HEK293T (cell line): ENCODE measurements at places on chromosomes 13 and 19.

DNA sequence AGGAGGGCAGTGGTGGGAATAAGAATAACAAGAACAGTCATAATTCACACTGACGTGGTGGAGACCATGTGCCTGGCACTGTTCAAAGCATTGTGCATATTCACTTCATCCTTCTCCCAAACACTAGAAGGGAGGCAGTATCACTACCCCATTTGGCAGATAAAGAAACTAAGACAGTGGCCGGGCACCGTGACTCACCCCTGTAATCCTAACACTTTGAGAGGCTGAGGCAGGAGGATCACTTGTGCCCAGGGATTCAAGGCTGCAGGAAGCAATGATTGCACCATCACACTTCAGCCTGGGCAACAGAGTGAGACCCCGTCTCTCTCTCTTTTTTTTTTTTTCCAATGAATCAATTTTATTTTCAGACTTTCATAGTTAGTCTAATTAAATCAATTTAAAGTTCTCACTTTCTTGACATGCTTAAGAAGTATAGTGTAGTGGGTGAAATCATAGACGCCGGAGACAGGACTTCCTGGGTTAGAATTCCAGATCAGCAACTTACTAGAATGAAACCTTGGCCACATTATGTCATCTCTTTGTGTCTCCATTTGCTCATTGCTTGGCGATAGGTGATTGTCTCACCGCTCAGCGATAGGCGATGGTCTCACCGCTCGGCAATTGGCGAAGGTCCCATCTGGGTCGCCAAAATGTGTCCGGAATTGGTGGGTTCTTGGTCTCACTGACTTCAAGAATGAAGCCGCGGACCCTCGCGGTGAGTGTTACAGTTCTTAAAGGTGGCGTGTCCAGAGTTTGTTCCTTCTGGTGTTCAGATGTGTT, 5.3 kb upstream of the ATG4D start:
- no peak for DNase-seq

- no peak for DNase-seq
These were observed at the start of gene TYROBP for GRCh38 chr19:35908010-35908441. TYROBP (minus strand) TSS chr19:35908295; CDS start chr19:35908228, 67 bp downstream.

DNA sequence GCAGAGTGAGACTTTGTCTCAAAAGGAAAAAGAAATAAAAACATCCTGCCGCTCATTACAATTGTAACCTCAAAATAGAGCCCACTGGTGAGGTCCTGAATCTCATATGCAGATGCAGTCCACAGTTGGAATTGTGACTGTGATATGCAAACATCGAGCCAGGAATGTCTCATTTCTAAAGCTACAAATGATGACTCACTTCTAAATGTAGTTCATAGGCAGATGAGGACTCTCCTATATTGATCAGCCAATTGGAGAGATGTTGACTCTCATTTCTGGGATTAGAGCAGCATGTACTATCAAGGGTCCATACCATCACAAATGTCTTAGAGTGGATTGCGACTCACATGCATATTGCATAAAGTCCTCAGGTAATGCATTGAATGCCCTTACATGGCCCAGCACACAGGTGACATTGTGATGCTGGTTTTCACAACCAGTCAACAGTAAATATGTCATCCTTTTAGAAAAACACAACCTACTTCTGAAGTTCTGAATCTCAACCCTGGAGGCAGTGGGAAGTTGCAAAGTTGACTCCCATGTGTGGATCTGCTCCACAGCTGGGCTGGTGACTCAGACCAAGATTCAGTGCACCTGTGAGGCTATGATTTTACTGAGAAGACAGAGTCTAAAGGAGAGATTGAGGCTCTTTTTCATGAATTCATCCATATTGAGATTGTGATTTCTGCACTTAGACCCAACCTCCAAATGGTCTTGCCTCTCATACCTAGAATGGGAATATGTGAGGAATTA, 16.9 kb upstream of the ZNF254 start:
- no peak for DNase-seq

DNA sequence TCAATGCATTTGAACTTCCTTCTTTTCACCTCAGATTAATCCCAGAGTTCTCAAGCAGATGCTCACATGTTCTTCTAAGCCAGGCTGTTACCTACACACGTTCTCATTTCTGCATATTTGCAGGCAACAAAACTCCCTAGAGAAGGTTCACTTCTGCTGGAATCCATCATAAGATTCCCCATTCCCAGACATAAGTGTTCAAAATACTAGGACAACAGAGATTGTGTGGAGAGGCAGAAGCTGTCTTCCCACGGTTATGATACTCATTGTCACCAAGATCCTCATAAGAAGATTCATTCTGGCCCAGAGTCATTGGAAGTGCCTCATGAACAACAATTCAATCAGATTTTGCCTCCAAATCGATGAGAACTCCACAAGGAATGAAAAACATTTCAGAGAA, 931.6 kb upstream of the MIR17HG start:
- DNase-seq, result no peak

DNA sequence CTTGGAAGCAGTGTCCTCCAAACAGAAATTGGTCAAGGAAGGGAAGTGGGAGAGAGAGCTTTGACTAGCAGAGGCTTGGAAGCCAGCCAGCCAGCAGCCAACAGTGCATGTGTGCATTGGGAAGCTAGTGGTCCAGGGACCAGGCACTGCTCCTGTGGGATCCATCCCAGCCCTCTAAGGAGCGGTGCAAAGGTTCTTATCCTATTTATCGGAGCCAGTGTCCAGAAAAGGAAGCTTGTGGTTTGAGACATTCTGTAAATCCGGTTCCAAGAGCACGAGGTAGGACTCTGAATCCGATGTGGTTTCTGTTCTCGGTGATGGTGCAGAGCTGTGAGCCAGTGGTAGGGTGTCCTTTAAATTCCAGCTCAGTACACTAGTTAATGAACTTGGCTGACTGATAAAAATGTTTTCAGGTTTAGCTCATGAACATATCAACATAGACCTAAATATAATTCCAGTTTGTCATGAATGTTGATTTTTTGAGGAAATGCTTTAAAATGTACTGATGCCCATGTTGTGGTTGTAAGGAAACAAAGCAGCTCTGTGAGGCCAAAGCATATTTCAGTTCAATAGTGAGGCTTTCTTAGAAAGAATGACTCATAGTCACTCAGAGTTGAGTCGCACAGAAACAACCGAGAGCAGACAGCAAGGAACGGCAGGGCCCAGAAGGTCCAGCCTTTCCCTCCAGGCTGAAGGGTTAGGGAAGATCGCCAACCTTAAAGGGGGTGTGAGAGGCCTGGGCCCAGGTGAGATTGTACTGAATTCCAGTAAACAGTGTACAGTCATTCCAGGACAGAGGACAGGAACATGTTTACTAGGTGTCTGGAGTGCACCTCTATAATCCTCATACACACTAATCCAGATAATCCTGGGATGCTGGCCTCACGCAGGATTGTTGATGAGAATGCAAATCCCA, 21.5 kb upstream of the GARRE1 start:
- DNase-seq, result no peak

GRCh38 chr13:44075113-44075512, 195.4 kb downstream of the LACC1 start:
- no peak for DNase-seq

GRCh38 chr19:8584965-8585893, 8.0 kb upstream of the MYO1F start:
- no peak for DNase-seq

- DNase-seq, result no peak
These were observed 621.0 kb downstream of the EFNB2 start for GRCh38 chr13:105914291-105915036.

DNA sequence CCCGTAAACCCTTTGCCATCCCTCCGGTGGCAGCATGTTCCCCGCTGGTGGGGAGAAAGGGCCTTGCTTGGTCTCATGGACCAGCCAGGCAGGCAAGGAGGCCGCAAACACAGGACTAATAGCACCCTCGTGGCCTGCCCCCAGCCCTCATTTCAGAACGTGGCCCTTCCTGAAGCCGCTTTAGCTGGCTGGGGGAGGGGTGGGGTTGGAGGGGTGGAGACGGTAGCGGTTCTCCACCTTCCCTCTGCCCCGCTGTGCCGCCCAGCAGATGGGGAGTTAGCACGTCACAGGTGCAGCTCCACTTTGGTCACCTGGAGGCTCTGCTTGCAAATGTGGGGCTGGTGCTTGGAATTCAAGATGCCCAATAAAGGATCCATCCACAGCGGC, 59.3 kb upstream of the URI1 start:
- no peak for DNase-seq

DNA sequence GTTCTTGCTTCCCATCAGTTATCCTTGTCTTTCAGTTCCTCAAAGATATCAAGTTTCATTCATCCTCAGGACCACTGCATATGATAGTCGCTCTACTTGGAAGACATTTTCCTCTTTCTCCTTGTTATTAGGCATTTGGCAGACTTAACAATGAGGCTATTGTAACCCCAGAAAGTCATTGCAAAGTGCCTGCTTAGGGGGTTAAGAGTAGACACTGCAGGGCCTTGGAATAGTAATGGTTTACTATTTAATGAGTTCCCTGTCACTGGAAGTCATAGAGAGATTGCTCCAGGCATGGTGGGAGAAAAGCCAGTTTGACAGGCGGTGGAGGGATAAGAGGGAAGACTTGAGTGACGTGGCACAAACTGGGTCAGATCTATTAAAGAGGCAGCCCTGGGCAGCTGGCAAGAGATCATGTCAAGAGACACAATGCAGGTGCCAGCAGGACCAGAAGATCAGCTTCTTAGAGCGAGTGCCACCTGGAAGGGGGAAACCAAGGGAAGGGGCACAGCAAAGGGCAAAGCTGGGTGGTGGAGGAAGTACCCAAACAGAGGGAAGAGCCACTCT, 16.8 kb upstream of the CPB2 start:
- DNase-seq, result no peak

- DNase-seq, result peak; percentile 54
These were observed 4.3 kb upstream of the DUXA start for GRCh38 chr19:57171551-57172081.

DNA sequence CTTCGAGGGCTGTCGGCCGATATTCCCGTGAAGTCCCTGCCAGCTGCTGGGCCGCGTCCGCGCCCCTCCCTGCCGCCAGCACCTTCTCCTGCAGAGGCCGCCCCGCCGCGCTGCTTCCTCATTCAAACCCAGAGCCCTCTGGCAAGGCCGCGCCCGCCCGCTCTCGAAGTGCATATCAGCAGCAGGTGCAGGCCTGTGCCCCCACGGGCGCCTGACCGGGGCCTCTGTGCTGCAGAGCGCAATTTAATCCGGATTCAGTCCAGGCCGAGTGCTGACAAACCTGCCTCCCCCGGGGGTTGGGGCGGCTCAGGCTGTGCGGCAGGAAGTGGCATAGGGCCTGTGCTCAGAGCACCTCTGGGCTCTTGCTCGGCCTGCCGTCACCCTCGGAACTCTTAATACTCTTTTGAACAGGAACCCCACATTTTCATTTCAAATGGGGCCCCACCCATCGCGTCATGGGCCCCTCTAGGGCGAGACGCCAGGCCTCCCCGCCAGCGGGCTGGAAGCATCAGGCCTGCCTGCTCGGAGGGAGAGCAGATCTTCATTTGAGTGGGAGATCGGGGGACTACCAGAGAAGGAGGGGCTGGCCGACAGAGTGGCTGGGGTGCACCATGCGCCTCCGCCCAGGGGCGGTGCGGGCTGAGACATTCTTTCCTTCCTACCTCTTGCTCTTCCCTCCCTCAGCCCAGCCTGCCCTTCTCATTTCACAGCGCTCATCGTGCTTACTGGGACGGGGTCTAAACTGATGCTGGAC, 125.7 kb downstream of the TNFRSF19 start:
- no peak for DNase-seq

- no peak for DNase-seq
These were observed at the start of gene HOOK2 for GRCh38 chr19:12774588-12775555. HOOK2 (minus strand) TSS chr19:12775552; CDS start chr19:12775449, 103 bp downstream.

DNA sequence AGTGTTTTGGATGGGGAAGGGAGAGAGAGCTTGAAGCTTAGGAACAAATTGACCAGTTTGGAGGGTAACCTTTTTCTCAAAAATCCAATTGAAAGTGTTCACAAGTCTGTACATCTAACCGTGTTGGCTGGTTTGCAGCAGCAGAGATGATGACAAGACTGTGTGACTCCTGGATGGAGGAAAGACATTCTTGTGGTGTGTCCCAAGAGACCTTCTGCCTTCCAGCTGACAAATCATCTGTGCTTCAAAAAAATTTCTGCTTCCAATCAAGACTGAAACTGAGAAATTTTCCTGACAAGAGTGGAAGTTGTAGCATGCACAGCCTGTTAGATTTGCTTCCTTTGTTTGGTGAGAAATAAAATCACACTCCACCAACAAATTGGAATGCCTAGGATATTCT, 56.2 kb downstream of the LACC1 start:
- no peak for DNase-seq

DNA sequence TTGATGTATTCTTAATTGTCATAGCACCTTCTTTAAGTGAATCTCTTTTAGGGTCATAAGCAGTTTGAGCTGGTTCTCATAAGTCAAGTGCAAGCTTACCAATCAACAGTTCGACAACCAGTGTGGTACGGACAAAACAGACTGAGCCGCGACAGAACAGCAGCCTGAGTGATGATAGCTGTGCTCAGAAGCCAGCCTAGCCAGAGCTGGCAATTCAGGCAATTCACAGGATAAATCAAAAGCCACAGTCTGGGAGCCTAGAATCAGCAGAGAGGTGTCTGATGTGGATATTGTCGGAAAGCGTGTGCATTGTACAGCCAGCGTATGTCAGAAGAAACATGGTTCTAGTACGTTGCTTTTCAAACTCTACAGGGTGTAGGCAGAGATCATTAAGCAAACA, 14.9 kb downstream of the UBE2L5 start:
- no peak for DNase-seq

GRCh38 chr19:57633832-57634131, 814 bp downstream of the ZNF211 start:
- DNase-seq, result no peak

- DNase-seq, result no peak
These were observed 1.5 kb upstream of the TBXA2R start for GRCh38 chr19:3608079-3608641.

DNA sequence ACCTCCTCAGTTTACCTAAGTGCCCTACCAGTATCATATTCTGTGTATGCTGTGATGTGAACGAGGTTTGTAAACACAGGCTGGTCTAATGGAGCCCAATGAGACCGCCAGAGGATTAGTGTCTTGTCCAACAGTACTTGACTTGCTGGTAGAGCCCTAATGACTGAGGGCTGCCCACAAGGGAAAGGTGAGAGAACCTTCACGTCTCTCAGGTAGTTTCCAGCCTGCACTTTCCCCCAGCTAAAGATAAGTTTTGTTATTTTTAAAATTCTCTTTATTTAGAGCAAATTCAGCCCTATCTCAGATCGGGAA, 498 bp upstream of the RBM26 start:
- DNase-seq, result peak; percentile 75

DNA sequence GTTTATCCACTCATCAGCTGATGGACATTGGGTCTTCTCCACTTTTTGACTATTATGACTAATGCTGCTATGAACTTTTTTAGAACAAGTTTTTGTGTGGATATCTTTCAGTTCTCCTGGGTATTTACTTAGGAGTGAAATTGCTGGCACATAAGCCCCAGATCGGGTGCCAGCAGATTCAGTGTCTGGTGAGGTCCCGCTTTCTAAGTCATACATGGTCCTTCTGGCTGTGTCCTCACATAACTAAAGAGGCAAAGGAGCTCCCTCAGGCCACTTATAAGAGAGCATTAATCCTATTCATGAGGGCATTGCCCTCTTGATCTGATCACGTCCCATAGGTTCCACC, 600 bp upstream of the ZNF226 start:
- DNase-seq, result no peak
